Skeletal muscle cell (primary cell): ENCODE measurements at places on chromosomes 6 and 20.

DNA sequence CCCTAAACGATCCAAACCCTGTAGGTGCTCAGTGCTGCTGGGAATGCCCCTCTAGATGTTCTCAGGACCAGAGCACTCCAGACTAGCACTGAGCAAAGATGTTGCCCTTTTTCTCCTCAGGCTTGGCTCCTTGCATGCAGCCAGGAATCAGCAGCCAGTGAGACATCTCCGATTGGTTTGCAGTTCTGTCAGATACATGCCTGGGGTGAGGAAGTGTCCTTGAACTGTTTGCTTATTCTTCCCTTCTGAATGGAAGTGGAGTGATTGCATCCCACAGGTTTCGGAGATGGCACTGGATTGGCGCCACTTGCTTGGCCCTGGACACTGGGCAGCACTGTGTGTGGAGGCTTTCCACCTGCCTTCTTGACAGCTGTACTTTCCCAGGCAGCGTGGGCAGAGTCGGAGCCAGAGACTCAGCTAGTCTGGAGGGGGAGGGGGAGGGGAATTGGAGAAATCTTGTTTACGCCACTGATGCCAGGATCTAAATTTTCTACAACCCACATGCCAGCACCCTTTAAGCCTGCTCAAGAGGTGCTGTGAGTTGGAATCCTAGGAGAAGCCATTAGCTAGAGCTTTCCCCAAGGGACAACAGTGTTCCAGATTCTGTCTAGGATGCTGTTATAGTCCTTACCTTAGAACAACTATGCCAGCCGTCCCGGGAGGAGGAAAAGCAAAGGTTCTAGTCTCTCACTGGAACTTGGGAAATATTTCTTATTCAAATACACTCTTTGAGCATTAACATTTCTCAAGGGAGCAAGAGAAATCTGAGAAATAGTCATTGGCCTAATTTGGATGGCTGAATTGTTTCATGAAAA, 49.2 kb upstream of the SASH1 start:
- DNase-seq = no peak

DNA sequence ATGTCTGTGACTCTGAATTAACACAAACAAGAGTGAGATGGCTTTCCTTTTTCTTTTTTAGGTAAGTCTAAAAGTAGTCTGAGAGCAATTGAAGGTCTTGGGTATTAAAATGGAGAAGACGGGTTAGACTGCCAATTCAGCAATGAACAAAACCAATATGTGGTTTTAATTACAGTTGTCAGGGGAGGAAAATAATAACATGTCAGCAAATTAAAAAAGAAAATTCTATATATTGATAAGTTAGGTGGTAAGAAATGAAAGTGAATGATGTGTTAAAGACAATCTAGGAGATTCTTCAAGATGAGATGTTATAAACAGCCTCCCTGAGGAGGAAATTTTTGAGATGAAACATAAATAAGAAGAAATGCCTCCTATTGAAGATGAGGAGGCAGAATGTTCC, 150.6 kb upstream of the HSF2 start:
- no peak for DNase-seq

DNA sequence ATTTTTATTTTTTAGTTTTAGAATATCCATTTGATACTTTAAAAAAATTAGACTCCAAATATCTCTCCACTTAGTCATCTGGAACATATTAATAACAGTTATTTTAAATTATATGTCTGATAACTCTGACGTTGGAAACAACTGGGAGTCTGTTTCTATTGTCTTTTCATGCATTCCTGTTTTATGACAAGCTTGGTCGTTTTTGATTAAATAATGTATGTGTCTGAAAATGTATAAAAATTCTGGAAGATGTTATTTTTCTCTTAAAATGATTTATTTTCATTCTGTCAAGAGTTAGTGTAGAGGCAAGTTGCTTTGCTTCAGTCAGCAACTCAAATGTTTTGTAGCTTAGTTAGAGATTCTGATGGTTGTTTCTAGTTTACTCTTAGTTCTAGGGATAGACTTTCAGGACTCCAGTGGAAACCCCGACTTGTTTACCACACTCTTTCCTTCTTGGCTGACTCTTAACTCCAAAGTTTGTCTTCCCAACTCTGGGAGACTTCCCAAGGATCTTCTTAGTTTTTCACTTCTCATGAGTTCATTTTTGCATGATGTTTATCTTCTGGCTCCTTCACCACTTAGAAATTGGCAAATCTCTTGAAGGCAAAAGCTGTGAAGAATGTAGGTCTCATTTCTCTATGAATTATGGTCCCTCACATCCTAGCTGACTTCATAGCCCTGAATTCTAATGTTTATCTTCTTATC, 190.9 kb downstream of the LAMA2 start:
- DNase-seq = no peak

- DNase-seq = no peak
These were observed 150.7 kb upstream of the LAMP5 start for GRCh38 chr20:9363673-9364072.

DNA sequence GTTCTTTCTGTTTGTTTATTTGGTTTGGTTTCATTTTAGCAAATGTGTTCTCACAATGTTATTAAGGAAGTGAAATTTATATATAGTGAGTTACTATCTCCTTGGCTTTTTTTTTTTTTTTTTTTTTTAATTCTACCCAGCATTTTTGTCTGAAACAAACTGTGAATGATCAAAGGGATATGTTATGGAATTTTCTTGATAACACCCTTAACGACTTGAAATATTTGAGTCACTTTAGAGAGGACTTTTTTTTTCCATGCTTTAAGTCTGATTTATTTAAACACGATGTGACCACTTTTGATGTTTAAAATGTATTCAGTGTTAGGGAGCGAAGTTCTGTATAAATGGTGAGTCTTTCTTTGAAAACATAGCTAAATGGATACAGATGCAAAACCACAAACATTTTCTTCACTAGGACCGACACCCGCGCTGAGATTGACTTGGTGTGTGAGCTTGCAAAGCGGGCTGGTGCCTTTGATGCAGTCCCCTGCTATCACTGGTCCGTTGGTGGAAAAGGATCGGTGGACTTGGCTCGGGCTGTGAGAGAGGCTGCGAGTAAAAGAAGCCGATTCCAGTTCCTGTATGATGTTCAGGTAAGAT, 149.7 kb downstream of the MTHFD1L start:
- DNase-seq = no peak

- DNase-seq = peak; percentile 36
These were observed 12.8 kb downstream of the ME1 start for GRCh38 chr6:83417880-83418663.

DNA sequence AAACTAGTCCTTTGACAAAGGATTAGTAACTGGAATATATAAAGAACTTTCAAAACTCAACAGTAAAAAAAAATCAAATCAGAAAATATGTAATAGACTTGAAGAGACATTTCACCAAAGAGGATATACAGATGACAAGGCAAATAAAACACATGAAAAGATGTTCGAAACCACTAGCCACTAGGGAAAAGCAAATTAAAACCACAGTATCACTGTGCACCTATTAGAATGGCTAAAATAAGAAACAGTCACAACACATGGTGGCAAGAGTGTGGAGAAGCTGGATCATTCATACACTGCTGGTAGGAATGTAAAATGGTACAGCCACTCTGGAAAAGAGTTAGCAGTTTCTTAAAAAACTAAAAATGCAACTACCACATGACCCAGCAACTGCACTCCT, 14.9 kb downstream of the ZBTB2 start:
- no peak for DNase-seq

- DNase-seq = no peak
These were observed 1.5 kb downstream of the TBCC start for GRCh38 chr6:42744351-42744893.

DNA sequence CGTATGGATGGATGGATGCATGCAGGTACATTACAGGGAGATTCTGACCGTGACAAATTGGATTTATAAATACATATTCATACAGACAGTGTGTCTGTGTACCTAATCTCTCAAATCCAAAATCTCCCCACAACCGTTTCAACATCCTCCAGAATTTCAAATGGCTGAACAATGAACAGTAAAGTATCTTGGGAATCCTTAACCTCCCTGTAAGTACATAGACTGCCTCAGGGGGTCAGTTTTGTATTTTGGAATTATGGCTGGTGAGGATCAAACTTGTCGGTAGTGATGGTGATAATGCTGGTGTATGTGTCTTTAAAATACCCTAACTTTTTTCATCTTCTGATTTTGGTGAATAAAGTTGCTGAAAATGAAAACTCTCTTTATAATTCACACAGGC, 246.2 kb downstream of the FOXC1 start:
- no peak for DNase-seq

GRCh38 chr20:62732842-62733525, 24.3 kb downstream of the NTSR1 start:
- DNase-seq = no peak

- no peak for DNase-seq
These were observed 131.0 kb upstream of the PHACTR1 start for GRCh38 chr6:12585497-12585958.

DNA sequence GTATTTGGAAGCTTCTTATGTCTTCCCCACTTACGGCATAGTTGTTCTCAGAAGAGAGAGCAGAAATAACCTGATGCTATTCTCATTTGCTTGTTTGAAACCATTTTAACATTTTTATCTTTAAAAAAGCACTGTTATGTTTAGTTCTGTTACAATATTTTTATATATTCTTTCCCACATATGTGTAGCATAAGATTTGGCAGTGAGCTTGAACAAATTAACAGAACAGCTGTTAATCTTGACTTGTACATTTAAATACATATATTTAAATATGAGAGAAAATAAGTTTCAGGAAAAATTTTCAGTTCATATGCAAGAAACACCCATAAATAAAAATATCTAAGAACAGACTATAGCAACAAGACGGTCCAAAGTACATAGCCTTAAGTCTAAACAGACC, 431.7 kb upstream of the IRAK1BP1 start:
- DNase-seq = no peak

- no peak for DNase-seq
These were observed 41.0 kb upstream of the COL21A1 start for GRCh38 chr6:56288347-56288746.

- no peak for DNase-seq
These were observed 398.4 kb upstream of the ID4 start for GRCh38 chr6:19438566-19439353.

GRCh38 chr6:170313716-170314295, 7.2 kb downstream of the FAM120B start:
- DNase-seq = no peak

DNA sequence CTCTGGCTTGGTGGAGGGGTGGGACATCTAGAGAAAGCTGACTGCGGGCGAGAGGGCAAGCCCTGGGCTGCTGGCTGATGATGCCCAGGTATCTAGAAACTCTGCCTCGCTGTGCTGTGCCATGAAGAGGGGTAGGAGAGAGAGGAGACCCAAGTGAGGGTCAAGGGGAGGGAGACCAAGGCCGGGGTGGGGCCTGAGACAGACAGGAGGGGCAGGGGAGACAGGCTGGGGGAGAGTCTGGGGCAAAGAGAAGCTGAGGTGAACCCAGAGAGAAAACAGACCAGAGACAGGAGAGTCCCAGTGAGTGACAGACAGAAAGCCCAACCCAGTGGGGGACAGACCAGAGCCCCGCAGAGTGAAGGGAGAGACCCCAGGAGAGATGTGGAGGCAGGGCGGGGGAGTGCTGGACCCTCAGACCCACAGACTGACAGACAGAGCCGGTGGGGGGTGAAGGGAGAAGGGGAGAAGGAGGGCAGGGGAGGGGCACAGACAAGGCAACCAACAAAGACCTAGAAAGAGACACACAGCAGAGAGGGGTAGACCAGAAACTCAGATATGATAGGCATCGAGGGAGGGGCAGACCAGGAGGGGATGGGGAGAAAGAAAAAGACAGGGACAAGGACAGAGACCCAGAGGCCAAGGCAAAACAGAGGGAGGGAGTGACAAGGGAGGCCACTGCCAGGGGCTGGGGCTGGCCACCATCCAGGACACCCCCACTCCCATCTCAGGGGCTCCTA, 5.9 kb downstream of the TEAD3 start:
- DNase-seq = no peak

DNA sequence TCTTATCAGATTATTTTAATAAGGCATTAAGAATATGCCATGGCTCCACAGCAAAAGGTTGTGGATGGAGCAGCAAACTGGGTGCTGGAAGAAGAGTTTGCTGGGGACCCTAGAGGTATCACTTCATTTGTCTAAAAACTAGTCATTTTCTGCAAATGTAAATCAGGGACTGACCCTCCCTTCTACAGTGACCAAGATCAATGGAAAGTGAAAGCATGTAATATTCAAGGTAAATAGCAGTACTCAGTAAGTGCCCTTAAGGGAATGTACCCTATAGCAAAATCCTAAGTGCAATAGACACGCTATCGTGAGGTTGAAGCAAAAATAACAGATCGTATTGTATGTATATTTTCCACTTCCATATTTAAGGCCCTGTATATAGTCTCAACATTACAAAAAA, 38.7 kb downstream of the TRDN start:
- no peak for DNase-seq

GRCh38 chr6:139470997-139471396, 96.5 kb upstream of the CITED2 start:
- no peak for DNase-seq

DNA sequence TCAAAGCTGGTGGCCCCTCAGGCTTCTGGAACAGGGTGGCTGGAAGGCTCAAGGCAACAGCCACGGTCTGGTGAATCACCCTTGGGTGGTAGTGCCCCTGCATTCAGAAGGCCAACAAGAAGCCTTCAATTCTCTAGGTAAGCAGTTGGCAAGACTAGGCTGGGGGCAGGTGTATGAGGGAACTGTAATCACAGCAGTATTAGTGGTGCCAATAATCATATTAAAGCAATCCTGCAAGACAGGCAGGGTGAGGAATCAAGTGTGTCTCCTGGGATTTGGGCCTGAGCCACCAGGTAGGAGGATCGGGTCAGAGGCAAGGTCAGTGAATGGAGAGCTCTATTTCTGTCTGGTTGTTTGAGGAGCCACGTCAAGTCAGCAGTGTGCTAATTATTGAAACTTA, 24.9 kb upstream of the SCUBE3 start:
- no peak for DNase-seq

DNA sequence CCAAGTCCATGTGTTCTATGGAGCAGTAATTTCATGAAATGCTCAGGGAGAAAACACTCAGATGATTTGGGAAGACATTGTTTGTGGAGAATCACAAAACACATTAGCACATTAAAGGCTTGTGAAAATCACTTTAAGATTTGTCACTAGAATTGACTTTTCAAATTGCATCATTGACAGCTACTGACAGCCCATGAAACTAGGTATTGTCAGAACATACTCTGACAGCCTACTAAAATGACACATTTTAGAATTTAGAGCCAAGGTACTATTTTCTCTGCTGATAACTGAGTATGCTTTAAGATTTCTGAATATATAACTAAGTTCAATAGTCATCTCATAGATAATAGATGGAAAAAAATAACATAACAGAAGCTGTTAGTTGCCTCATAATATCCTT, 67.4 kb upstream of the FOXC1 start:
- no peak for DNase-seq

- DNase-seq = no peak
These were observed 479.7 kb upstream of the MARCKS start for GRCh38 chr6:113377362-113377942.
